ENCODE measurements at places on chromosomes 12 and 14. TPM values are rescaled to one million over a fixed set of nuclear protein-coding genes. Genes with fewer than 3 reads are reported as not detected.

The MYH6 gene
- not detected for total RNA-seq

The C12orf43 gene
- total RNA-seq = 12.8 TPM

The OR4Q3 gene
- not detected for total RNA-seq

- no peak for DNase-seq
These were observed 6.7 kb downstream of the NR4A1 start for GRCh38 chr12:52057638-52058576.

DNA sequence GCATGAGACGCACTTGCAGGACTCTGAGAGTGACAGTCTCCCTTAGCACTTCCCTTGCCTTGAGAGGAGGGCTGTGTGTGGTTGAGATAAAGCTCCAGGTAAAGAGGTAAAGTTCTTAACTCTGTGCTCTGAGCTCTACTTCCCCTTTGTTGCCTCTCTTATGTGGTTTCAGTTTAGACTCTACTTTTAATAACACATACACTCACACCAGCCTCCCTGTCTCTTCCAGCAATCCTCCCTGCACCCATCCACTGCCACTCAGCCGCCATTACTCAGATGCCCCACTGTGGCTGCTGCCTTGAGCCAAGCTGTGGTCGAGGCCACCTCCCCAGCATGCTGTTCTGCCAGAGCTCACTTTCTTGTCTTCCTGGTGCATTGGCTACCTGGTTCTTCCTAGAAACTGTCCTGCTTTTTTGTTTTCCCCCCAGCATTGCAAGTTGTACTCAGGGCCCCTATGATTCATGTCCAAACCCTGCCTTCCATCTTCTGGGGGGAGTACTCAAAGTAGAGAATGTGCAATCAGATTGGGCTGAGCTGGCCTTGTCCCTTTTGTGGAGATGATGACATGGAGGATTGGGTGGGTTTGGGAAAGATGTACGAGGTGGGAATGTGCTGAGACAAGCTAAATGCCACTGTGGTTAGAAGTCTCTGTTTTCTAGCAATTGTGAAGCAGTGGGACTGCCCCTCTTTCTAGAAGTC, 115.5 kb upstream of the PARP11 start:
- no peak for DNase-seq

All from LHCN-M2 (cell line).